Right atrium auricular region (tissue), 2 donors: ENCODE measurements at places on chromosomes 7 and 10. TPM values are rescaled to one million over a fixed set of nuclear protein-coding genes. Genes with fewer than 3 reads are reported as not detected.

Gene PRSS2
- total RNA-seq = not detected

Gene CPA1
- not detected for total RNA-seq

Gene CALML5
- not detected for total RNA-seq

Gene MKLN1
- total RNA-seq = 28.5 TPM

Gene NOS3
- 78.6 TPM for total RNA-seq

Gene INA
- total RNA-seq = not detected

Gene CYP26C1
- total RNA-seq = not detected
